ENCODE measurements at places on chromosomes 13 and 19. TPM values are rescaled to one million over a fixed set of nuclear protein-coding genes. Genes with fewer than 3 reads are reported as not detected.

The CD209 gene
- total RNA-seq = not detected

The TNFSF13B gene
- total RNA-seq = not detected

The NRTN gene
- total RNA-seq = 8.3 TPM

The IFNL1 gene
- not detected for total RNA-seq

The IGSF23 gene
- not detected for total RNA-seq

The RNF113B gene
- not detected for total RNA-seq

The KCTD15 gene
- 98.4 TPM for total RNA-seq

The NDUFA13 gene
- total RNA-seq = 261 TPM

The MEDAG gene
- not detected for total RNA-seq

The OXGR1 gene
- not detected for total RNA-seq

The ATP8B3 gene
- 5.5 TPM for total RNA-seq

The PRSS57 gene
- not detected for total RNA-seq

The IER2 gene
- total RNA-seq = 33.3 TPM

The FBN3 gene
- 0.55 TPM for total RNA-seq

The ZNF440 gene
- 13.1 TPM for total RNA-seq

The FUT2 gene
- not detected for total RNA-seq

The OR7A5 gene
- total RNA-seq = not detected

The CASP14 gene
- not detected for total RNA-seq

The LILRA1 gene
- not detected for total RNA-seq

The ZNF560 gene
- not detected for total RNA-seq

The GPR4 gene
- total RNA-seq = 0.14 TPM

The ZNF682 gene
- not detected for total RNA-seq

The SULT2A1 gene
- total RNA-seq = not detected

The MBD3L5 gene
- not detected for total RNA-seq

The MBD3L4 gene
- not detected for total RNA-seq

The LEUTX gene
- 0.74 TPM for total RNA-seq

The NOP53 gene
- 431 TPM for total RNA-seq

The CBARP gene
- 3.6 TPM for total RNA-seq

The TMEM59L gene
- 2.5 TPM for total RNA-seq

The ZNF14 gene
- total RNA-seq = 7.8 TPM

The IZUMO4 gene
- 4.0 TPM for total RNA-seq

The SPTBN4 gene
- total RNA-seq = 4.5 TPM

The LRRC8E gene
- total RNA-seq = 0.49 TPM

The APC2 gene
- total RNA-seq = 13.4 TPM

The ATP4A gene
- not detected for total RNA-seq

The ZIC5 gene
- total RNA-seq = 7.1 TPM

The RPS5 gene
- total RNA-seq = 2,081 TPM

The XPO4 gene
- 15.4 TPM for total RNA-seq

The ETV2 gene
- total RNA-seq = not detected

The CEACAM16 gene
- not detected for total RNA-seq

The UPF3A gene
- total RNA-seq = 28.3 TPM

The ZNF66 gene
- total RNA-seq = 1.9 TPM

The ZNF813 gene
- total RNA-seq = 0.37 TPM

The IL4I1 gene
- total RNA-seq = 0.80 TPM

The MBD3L2 gene
- 2.3 TPM for total RNA-seq

The ZNF491 gene
- total RNA-seq = not detected

The NTF4 gene
- 18.3 TPM for total RNA-seq

The FCGBP gene
- total RNA-seq = 0.55 TPM

The NANOS3 gene
- total RNA-seq = 3.0 TPM

The KLK15 gene
- not detected for total RNA-seq

The B3GNT3 gene
- total RNA-seq = not detected

The PSG3 gene
- total RNA-seq = 66.1 TPM

The CCDC70 gene
- not detected for total RNA-seq
